COLO829 (cell line): ENCODE measurements at places on chromosomes 7 and 10.
A peak's percentile ranks its signal among the peaks of the same experiment; 100 is the strongest.

DNA sequence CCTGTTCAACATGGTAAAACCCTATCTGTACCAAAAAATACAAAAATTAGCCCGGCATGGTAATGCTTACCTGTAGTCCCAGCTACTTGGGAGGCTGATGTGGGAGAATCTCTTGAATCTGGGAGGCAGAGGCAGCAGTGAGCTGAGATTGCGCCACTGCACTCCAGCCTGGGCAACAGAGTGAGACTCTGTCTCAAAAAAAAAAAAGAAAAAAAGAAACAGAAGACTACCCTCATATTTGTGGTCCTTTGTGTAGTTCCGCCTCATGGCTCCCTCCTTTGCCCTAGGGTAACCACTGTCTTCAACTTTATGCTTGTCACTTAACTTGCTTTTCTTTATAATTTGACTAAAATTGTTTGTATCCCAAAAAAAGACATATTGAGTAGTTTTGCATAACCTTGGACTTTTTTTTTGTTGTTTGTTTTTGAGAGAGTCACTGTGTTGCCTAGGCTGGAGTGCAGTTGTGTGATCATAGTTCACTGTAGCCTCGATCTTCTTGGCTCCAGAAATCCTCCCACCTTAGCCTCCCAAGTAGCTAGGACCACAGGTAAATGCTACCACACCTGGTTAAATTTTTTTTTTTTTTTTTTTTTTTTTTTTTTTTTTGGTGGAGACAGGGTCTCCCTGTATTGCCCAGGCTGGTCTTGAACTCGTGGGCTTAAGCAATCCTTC lies 3.7 kb downstream of the ZNF487 start:
- DNase-seq = no peak

DNA sequence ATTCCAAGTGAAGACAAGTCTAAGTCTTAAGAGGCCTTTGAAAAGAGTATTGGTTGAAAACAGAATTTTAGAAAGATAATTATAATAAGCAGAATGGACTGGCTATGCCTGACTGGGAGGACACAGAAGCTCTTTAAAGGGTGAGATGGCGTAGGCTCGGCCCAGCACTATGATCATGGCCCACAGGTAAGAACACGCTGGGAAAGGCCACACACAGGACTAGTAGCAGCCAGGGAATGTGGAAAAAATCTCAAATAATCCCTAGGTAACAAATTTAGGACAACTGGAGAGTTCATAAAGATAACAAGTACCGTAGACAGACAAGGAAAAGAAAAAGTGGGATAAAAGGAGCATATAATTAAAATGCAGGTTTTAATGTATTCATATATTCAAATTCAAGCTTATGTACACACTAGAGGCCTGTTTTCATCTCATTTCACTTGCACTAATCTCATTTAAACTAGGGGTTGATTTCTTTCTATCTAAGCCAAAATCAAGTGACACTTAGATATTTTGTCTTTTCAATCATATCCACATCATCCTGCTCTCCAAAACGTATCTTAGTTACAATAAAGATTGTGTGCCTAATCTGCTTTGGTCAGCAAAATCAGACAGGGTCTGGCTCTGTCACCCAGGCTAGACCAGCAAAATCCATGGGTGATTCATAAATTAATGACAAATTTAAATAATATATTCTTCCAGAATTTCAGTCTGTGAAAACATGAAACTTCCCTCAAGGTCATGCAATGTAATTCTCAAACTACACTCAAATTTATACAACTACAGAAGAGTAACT lies 53.0 kb downstream of the EZH2 start:
- DNase-seq = no peak

- peak; percentile 37 for DNase-seq
Observed at GRCh38 chr7:32774541-32774951, 117.0 kb downstream of the KBTBD2 start.

DNA sequence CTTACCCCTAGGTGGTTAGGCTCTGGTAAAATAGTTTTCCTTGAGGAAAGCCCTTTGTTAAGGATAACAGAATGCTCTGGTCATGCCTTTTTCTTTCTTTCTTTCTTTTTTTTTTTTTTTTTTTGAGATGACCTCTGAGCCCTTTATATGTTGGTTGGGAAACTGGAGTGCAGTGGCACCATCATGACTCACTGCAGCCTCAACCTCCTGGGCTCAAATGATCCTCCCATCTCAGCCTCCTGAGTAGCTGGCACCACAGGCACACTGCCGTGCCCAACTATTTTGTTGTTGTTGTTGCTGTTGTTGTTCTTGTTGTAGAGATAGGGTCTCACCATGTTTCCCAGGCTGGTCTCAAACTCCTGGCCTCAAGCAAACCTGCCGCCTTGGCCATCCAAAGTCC lies 27.4 kb downstream of the NACAD start:
- DNase-seq = no peak

GRCh38 chr10:74898201-74898976 lies 72.0 kb downstream of the KAT6B start:
- DNase-seq = no peak

DNA sequence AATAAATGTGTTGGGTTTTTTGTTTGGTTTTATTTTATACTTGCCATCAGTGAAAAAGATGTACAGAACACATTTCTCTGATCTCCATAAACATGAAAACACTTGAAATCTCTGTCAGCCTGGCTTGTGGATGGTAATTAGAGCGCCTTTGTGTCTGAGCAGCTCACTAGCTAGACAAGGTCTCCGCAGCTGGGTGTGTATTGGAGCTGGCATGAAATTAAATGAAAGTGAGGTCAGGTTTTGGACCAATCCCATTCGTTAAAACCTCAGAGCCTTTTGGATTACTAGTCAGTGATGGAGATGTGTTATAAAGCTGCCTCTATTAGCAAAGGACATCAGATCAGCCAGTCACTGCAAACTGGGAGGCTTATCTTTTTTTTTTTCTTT lies 2.7 kb downstream of the FRAT1 start:
- DNase-seq = no peak

DNA sequence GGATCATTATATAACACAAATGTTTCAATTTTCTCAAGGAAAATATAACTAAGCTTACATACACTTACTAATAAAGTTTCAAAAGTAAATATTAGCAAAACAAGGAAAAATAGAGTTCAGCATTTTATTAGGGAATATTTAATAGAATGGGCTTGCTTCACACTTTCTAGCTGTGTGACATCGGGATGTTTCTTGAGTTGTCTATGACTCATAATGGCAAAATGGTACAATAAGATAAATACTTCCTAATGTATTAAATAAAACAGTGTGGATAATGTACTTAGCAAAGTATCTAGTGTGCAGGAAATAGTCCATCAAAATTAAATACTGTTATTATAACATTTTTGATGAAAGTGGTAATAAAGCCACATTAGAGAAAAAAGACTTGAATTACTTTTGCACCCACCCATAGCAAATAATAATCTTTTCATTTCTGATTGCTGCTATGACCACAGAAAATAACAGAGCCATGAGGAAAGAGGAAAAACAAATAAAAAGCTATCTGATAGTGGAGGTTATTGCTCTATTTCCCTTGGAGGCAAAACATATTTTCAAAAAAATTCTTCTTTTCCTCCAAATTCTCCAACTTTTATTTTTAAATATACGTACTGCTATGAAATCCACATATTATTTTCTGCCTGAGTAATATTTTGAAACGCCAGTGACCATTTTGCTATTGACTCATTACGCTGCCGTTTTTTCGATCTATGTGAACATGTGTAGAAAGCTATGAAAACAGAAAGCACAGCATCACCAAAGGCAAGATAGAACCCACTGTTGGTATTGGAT lies 272.9 kb upstream of the KLF6 start:
- no peak for DNase-seq

DNA sequence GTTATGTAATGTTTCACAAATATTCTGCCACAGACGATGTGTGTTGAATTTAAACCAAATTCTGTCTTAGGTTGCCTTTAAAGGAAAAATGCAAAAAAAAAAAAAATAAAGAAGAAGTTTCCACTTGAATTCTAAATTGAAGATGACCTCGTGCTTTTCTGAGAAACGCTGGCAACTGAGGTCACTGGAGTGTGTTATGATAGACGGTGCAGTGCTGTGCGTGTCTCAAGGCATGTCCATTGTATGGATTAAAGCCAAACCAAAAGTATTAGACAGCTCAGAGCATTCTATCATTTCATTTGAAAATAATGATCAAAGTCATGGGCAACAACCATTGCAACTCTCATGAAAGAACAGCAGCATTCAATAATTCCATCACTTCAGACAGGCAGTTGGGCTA lies 483.9 kb downstream of the GRM8 start:
- DNase-seq = no peak

- DNase-seq = peak; percentile 51
Observed at GRCh38 chr7:2477447-2478398, 1.5 kb upstream of the GRIFIN start.

DNA sequence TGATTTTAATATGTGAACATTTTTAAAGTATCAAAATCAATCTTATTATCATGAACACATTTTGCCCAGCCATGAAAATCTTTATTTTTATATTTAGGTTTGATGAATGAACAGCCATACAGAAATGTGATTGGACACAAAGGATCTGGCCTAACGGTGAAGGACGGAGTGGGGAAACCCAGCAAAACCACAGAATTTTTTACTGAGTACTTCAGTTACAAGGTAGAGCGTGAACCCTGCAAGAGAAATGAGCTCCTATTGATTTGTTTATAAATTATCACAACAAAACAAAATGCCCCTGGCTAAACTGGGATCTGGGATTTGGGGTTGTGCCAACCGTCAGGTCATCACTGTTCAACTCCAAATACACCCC lies 118.8 kb downstream of the JAZF1 start:
- DNase-seq = no peak

- DNase-seq = no peak
Observed at GRCh38 chr10:90906596-90906995, 14.3 kb downstream of the ANKRD1 start.

- no peak for DNase-seq
Observed at GRCh38 chr7:157011333-157012112, 1.1 kb upstream of the MNX1 start.

DNA sequence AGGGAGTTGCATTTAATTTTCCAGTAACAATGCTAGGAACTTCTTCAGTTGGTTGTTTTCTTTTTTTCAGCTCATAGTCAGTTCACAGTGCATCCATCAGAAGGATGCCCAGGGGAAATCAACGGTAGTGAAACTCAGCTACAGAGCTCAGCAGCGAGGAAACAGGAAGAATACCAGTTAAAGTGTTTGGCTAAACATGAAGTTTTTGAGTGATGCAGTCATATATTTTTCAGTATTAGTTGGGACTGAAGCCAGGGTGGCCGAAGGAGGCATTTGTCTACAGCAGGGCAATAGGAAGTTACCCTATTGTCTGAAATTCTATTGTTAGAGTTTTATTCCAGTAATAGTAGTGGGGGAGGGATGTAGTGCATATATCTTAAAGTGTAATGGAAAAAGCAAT lies 45.3 kb upstream of the MALRD1 start:
- DNase-seq = no peak

- no peak for DNase-seq
Observed at GRCh38 chr10:49585387-49585786, 24.7 kb upstream of the SLC18A3 start.

DNA sequence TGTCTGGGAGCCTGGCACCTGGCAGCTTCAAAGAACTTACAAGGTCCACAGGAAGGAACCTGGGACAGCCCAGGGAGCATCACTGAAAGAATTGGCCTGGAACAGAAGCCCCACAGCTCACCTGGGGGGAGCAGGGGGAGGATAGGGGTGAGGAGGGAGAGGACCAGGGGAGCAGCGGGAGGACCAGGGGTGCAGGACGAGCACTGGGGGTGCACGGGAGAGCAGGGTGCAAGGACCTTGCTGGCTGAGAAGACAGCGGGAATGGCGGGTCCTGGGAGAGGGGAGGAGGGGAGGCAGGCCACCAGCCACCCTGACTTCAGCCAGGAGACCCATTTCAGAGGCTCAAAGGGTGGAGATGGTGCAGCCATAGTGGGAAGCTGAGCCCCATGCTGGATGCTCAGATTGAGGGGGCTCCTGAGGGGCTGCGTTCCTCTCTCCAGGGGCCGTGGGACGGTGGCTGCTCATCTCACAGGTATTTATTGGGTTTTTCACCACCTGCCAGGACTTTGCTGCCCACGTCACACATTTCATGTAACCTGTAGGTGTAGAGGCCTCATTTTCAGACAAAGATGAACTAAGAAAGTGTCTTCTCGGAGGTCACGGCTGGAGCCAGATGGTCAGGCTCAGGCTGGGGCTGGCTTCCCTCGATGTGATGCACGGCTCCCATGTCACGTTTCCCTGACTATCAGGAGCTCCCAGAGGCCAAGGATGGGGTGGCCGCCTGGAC lies 110.1 kb downstream of the WDR37 start:
- no peak for DNase-seq
